ENCODE measurements at places on chromosomes 2 and 18.

DNA sequence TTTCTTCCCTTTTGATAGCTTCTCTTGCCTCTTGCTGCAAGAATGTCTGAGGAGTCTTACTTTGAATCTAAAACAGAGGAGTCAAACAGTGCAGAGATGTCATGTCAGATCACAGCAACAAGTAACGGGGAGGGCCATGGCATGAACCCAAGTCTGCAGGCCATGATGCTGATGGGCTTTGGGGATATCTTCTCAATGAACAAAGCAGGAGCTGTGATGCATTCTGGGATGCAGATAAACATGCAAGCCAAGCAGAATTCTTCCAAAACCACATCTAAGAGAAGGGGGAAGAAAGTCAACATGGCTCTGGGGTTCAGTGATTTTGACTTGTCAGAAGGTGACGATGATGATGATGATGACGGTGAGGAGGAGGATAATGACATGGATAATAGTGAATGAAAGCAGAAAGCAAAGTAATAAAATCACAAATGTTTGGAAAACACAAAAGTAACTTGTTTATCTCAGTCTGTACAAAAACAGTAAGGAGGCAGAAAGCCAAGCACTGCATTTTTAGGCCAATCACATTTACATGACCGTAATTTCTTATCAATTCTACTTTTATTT lies 133.5 kb upstream of the CDCA7 start:
- DNase-seq: no peak

GRCh38 chr2:43100883-43101662 lies 125.3 kb downstream of the ZFP36L2 start:
- DNase-seq: no peak

- no peak for DNase-seq
Observed at GRCh38 chr2:56713978-56714377, 530.2 kb downstream of the CCDC85A start.

DNA sequence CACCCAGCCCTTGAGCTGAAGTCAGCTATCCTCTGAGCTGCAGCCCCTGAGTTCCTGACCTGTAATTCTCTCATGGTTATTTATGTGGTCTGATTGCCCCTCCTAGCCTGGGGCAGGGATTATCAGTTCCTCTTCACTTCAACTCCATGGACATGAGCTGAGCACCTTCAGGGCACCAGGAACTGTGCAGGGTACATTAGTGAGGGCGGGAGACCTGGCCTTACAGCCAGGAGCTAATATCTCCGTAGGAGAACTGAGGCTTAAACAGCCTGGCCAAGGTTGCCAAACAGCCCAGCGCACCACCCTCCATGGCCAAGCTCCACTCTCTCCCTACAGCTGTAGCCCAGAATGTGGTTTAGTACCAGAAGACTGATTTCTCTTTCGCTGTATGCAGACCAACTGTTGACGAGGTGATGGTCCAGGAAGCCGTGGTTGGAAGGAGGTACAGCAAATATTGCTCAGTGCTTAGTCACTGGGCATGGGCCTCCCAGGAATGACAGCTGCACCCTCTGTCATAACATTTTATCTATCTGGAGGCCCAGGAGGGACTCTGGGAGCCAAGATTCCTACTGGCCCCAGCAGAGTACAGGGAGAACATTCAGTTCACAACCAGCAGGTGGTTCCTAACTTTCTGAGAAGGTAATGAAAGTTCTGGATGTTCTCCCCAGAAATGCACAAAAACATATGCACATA lies 228.7 kb upstream of the SIX2 start:
- no peak for DNase-seq

GRCh38 chr2:166468124-166469024 lies 25.7 kb downstream of the SCN7A start:
- no peak for DNase-seq

- DNase-seq: no peak
Observed at GRCh38 chr18:11327391-11328009, 178.1 kb upstream of the PIEZO2 start.

DNA sequence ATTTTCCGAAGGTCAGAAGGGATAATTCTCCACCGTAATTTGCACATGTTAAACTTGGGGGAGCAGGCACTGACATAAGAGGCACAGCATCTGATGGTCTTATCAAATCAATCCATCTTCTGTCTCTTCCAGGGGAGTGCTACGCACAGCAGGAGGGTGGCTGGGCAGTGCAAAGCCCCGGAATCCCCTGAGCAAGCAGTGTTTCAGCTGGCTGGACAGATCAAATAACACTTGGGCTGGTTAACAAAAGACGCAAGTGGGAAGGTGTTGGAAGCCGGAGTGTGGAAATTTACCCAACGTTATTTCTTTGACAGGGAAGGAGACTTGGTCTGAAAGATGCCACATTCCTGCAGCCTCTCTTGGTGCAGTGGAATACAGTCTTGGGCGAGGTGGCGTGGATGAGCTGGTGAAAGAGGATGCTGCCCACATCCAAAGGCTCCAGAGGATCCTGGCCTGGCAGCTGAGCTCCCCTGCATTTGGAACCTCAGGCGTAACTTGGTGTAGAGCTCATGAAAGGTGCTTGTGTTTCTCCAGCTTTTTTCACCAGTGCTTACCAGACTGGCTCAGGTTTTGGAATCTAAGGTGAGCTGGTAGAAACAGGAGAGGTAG lies 103.0 kb downstream of the MAPK4 start:
- no peak for DNase-seq

DNA sequence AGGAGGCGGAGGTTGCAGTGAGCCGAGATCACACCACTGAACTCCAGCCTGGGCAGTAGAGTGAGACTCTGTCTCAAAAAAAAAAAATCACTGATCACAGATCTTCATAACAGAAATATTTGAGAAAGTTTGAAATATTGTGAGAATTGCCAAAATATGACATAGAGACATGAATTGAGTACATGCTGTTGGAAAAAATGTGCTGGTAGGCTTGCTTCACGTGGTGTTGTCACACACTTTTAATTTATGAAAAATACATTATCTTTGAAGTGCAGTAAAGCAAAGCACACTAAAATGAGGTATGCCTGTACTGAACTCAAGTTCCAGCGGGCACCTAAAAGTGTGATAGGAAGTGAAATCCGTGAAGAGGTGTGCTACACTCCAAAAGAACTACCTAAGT lies 152.6 kb downstream of the TMEFF2 start:
- DNase-seq: no peak

GRCh38 chr2:156891609-156892008 lies 365.9 kb upstream of the GALNT5 start:
- no peak for DNase-seq

GRCh38 chr2:27288610-27289009 lies 6.4 kb downstream of the TRIM54 start:
- DNase-seq: no peak

DNA sequence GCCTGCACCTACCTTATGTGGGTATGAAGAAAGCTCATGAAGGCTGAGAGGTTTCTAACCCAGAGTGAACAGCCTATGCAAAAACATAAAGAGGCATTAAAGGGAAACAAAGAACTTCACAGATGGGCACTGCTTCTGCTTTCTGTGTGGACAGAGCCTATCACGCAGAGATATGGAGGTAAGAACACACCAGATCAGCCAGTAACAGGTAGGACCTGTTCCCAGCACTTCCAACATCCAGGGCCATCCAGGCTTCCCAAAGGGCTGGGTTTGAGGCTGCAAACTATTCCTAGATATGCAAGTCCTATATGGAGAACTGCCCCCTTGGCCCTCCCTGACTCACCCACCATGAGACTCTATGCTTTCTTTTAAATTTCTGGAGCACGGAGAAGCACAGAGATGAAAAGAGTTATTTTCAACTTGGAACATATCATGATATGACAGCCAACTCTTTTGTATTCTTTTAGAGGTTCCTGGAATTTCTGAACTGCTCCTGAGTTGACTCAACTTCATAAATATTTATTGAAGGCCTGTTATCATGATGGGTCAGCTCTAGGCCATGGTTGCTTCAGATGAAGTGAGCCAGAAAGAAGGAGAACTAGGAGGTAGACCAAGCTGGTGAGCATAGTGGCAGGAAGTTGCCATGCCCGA lies 77.4 kb upstream of the PPP1CB start:
- DNase-seq: no peak

- no peak for DNase-seq
Observed at GRCh38 chr2:211901226-211901846, 637.3 kb downstream of the ERBB4 start.

GRCh38 chr18:29163596-29163995 lies 986.7 kb upstream of the CDH2 start:
- DNase-seq: no peak

DNA sequence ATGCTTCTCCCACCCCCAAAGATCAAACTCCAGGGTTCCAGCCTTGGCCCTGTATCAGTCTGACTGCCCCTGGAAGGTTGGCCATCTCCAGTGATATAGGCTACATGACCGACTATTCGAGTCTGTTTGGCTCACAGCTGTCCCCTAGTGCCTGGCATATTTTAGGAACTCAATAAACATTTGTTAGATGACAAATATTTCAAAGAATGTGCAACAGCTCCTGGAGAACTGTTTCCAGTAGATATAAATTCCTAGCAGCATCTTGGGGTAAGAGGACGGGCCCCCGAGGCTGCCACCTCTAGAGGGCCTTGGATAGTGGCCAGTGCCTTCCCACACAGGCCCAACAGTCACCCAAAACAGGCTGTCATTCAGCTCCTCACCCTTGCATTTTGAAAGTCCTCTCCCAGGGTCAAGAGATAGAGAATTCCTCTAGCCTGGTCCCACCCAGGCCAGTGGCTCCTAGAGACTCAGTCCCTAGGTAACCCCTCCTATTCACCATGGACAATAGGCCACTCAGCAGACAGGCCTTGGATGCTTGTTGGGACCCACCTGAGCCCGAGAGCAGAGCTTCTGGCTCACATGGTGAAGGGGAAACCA lies 45.1 kb upstream of the ATP6V1B1 start:
- DNase-seq: peak; percentile 52

DNA sequence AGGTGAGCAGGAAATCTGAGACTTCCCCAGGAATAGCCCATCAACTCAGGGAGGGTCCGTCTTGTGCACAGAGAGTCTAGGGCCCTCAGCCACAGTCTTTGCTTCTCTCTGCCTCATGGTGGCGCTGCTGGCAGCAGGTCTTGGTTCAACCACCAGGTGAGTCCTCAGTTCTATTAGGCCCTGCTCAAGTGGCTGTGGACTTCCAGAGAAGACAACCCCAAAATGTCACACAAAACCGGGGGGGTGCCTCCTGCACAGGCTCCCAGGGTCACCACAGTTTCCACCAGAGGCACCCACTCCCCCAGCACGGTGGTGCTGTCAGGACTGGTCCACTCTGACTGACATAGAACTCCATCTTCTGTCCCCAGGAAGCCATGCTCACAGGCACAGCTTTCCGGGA lies 2.4 kb upstream of the CHRNG start:
- peak; percentile 55 for DNase-seq

GRCh38 chr2:42141687-42142546 lies 27.2 kb upstream of the EML4 start:
- peak; percentile 77 for DNase-seq
